ENCODE measurements at places on chromosomes 13 and 19.

DNA sequence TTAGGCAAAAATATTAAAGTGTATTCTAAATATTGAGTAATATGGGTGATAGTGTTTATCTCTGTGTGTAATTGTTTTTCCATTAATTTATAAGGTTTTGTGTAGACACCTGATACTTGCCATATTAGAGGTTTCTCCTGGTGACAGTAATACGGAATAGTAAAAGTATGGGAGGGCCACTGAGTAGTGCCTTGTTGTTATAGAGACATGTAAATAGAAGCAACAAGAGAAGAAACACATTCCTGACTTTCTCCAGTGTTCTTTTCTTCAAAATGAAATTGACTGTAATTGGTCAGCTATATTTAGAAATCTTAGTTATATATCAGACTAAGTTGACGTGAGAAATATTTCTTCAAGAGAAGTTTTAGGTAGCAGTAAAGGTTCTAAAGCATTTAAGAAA lies 18.5 kb downstream of the RNASEH2B start:
- DNase-seq = no peak

DNA sequence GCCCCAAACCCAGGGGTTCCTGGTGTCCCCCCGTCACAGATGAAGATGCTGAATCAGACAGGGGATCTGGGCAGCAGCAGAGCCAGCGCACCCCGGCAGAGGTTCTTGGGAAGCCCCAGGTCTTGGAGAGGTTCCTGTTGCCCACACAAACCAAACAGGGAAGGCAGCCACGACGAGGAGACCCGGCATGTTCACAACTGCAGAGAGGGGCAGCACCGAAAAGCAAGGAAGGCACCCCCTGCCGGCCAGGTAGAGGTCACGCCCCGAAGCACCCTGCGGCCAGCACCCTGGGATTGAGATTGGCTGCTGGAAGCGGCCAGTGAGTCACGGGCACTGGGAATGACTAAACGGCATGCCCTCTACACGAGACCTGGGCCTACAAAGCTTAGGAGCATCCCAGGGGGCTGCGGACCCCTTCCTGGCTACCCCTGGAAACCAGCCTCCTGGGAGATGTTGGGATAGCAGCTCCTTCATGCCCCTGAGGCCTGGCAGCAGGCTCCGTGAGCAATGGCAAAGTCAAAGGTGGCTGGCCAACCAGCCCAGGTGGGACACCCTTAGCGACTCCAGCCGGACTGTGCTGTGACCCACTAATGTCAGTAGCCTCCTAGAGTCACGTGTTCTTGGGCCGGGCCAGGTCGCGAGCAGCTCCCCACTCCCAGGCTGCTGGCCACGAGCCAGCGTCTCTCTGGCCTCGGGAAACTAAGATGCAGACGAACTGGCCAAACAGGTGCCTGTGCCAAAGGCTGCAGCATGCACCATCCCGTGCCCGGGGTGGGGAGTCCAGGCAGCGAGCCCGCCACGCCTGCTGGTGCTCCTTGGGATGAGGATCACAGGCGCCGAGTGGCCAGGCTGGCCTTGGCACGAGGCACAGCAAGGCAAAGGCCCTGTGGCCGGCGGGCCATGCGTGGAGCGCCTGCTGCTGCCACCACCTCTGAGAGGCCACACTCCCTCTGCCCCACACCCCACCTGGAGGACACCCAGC lies 43.2 kb downstream of the MLLT1 start:
- no peak for DNase-seq

- no peak for DNase-seq
Observed at GRCh38 chr19:39544911-39545310, 5.0 kb upstream of the EID2 start.

DNA sequence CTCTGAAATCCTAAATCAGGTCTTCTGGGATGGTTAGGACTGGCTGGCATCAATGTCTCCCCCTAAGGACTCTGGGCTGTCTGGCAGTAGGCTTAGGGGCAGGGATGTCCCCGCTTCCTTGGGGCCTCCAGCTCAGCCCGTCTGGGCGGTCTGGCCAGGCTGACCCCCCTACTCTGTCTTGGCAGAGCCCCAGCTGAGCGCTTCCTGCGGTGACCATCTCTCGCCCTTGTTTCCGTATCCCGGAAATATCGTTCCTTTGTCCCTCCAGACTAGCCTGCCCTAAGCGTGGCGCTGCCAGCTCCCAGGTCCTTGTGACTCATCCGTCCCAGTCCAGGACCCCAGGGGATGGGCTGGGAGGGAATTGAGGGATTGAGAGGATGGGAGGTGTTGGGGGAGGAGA lies 11.3 kb downstream of the GTPBP3 start:
- DNase-seq = no peak

GRCh38 chr13:110520431-110521295 lies 40.9 kb downstream of the RAB20 start:
- peak; percentile 96 for DNase-seq

DNA sequence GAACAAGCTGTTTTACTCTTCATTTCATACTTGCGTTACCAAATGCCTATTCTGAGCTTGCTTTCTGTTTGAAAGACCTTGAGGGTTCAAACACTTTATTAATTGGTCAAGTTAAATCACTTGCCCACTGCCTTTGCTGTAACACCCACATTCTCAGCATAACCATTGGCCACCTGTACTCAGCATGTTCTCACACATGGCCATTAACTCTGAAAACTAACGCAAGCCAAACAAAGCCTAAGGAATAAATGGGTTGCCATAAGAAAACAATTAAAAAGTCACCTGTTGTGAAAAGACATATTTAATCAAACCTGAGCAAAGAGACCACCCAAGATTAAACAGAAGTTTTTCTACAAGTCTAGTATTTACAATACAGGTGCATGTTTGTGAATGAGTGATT lies 517.2 kb upstream of the SPRY2 start:
- DNase-seq = no peak

DNA sequence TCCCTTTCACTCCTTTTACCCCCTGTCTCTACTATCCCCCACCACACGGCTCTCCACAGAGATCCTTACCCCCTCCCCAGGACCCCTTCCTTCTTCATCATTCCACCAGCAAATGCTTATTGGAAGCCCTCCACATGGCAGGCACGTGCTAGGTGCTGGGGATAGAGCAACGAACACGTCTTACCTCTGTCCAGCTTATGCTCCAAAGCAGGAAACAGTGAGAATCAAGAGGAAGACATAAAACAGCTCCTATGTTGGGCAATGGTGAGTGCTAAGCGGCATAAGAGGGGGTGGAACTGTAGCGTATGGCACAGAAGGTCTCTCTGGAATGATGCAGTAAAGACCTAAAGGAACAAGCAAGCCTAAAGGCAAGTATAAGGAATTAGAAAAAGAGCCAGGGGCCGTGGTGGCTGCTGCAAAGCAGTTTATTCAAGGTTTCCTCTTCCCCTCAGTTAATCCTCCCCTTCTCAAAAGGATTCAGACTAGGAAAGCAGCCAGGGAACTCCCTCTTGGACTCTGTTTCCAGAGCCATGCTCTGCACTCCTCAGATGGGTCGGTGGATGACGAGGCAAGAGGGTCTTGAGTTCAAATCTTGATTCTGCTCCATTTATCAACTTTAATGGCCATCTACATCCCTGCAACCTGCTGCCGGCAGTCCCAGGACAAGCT lies 289.4 kb downstream of the FOXO1 start:
- DNase-seq = no peak

DNA sequence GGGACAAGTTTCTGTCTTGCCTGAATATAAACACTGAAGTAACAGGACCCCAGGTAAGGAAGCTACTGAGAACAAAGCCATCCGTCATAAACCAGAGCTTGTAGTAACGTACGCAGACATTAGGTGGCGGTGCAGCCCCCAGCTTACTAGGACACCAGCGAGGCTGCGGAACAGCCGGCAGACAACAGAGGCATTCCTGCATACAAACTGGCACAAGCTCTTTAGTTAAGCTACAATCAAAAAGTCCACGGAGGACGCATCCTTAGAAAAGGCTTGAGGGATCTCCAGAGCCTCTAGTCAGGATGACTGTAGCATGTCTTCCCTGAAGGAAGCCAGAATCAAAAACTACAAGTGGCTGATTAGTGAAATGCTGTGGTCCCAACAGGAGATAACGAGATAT lies 26.2 kb downstream of the ZNF160 start:
- peak; percentile 20 for DNase-seq

- DNase-seq = no peak
Observed at GRCh38 chr13:95058680-95059079, 242.6 kb downstream of the ABCC4 start.

DNA sequence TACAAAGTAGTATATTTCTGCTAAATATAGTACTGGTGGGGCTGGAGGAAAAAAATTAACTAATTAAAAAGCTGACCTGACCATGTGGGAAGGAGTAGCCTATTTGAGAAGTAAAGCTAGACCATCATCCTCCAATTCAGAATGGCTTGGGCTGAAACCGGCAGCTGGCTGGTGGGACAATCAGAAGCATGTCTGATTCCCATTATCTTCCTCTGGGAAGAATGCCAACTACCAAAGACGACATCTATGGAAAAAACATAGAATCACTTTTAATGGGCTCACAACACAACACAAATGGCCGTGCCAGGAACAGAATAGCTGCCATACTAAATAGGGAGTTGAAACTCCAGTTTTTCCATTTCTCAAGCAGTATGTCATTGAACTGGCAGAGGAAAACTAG lies 120.4 kb upstream of the FREM2 start:
- no peak for DNase-seq

DNA sequence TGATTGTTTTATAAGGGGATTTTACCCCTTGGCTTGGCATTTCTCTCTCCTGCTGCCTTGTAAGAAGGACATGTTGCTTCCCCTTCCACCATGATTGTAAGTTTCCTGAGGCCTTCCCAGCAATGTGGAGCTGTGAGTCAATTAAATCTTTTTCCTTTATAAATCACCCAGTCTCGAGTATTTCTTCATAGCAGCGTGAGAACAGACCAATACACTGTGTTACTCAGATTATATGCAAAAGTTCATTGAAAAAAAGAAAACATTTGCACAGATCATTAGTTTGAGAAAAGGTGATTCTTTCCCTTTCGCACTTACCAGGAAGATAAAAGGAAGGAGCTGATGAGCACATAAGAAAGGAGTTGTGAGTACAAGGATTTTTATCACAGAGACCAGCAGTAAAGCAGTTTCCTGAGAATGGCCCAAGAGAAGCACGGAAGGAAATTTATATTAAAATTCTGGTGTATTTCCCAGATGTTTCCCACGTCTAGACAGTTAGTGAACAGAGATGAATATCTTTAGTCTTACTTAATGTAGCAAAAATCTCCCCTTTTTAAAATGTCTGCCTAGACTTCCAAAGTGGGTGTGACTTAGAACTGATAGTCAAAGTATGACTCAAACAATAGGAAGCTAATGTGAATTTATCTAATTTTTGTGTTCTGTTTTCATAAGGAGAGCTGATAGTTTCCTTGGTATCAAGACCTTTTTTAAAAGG lies 431.8 kb upstream of the SGCG start:
- no peak for DNase-seq

DNA sequence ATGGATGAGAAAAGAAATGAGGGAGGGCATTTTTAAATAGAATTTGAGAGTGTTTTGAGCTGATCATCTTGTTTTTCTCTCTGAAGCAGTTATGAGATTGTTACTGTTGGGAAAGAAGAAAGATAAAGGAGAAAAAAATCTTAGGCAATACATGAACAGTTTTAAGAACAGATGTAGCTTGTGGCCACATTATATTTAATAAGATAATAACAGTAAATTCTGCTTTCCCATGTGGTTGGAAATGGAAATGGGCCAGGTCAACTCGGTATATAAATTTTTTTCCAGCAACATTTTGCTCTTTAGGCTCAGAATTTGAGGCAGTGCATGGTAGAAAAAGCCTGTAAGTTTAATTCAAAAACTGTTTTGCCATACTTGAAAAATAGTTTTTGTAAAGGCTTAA lies 118.7 kb downstream of the POSTN start:
- DNase-seq = no peak

DNA sequence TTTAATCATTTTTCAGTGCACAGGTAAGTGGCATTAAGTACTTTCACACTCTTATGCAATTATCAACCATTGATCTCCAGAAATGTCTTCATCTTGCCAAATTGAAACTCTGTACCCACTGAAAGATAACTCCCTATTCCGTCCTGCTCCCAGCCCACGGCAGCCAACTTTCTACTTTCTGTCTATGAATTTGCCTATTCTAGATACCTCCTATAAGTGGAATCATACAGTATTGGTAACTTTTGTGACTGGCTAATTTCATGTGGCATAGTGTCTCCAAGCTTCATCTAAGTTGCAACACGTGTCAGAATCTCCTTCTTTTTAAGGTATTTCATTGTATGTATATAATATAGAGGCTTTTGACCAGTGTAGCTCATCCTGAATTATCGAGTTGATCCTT lies 5.7 kb upstream of the CEACAM18 start:
- DNase-seq = no peak

Measured in AML-193 (cell line).